Activated CD4-positive, alpha-beta T cell treated with anti-CD3 and anti-CD28 coated beads, Interleukin-2, amount 50 U/mL, for 24 hours (primary cell): ENCODE measurements at places on chromosomes 6 and 20.

GRCh38 chr6:18263418-18264218 lies 712 bp downstream of the DEK start:
- no peak for DNase-seq

DNA sequence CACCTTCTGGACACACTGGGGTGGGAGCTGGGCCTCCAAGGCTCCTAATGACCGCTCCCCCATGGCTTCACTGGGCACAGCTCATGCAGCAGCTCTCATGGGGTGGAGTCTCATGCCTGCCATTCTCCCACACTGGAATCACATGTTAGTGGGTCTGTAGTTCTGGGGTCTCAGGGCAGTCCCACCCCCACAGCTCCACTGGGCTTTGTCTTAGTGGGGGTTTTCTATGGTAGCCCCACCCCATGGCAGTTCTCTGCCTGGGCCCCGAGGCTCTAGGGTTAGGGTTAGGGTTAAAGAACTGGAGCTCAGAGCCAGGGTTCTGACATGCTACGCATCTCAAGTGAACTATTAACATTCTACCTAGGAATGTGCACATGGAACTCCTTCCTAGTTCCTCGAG lies 139.0 kb downstream of the PCSK2 start:
- no peak for DNase-seq

DNA sequence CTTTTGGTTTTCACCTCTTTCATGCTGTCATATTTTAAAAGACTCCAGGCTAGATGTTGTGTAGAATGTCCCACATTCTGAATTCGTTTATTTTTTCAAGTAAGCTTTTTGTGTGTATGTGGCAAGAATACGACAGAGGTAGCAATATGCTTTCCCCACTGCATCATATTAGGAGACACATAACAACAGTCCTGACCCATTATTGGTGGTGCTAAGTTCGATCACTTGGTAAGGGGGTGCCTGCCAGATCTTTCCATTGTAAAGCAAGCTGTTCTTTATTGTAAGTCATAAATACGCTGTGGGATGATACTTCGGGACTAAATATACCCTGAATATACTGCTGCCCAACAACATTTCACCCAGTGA lies 588 bp upstream of the NCOA3 start:
- DNase-seq = no peak

- DNase-seq = no peak
Observed at GRCh38 chr6:37698264-37699137, 818 bp upstream of the MDGA1 start.

- DNase-seq = no peak
Observed at GRCh38 chr6:11803591-11803971, 25.0 kb upstream of the ADTRP start.

DNA sequence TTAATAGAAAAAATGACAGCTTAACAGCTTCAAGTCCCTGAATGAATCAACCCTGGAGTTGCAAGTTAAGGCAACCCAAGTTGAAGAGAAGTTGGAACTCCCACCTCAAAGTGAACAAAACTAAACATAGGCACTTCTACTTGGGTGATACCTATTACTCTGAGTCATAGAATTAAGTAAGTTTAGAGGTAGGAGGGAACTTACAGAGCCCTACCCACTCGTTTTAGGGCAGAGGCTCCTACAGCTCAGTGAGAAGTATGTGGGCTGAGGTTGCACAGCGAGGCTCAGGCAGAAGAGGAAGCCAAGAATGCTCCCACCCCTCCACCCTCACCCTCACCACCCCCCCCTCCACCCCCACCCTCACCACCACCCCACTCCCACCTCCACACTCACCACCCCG lies 42.2 kb downstream of the NFATC2 start:
- DNase-seq = no peak

DNA sequence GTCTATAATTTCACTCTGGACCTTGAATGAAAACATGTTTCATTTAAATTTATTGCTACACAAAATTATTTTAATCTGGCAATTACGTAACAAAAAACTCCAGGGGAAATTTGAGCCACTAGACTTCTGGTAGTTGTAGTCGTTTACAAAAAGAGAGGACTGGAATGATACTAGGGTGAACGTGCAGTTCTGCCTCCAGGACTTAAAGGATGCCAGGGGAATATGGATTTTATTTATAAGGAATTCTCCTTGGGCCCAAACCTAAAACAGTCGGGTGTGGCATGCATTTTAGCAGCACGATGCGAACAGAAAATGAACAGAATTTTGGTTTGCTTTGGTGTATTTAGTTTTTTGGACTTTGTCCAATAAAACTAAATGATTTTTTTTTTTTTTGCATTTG lies 76.9 kb downstream of the PRL start:
- DNase-seq = no peak

GRCh38 chr6:2296781-2297180 lies 51.4 kb upstream of the GMDS start:
- no peak for DNase-seq

- no peak for DNase-seq
Observed at GRCh38 chr20:11894062-11894461, 23.6 kb upstream of the BTBD3 start.

GRCh38 chr6:79608334-79609224 lies 22.6 kb upstream of the SH3BGRL2 start:
- DNase-seq = no peak

DNA sequence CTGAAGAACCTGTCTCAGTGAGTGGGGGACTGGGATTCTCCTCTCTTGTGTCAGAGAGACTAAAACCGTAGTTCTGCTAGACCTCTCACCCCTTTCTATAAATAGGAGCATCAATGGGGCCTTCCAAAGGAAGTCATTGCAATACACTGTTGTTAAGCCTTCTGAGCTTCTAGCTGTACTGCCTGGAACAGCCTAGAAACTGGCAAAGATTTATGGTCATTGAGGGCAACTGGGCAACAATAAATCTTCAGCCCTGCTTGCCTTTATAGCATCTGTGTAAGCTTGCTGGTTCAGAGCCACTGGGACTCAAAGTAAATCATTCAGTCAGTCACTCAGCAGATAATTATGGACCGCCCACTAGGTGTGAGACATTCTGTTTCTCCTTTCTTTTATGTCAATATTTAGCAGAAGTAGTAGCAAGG lies 53.2 kb downstream of the PPP1R14C start:
- DNase-seq = no peak

DNA sequence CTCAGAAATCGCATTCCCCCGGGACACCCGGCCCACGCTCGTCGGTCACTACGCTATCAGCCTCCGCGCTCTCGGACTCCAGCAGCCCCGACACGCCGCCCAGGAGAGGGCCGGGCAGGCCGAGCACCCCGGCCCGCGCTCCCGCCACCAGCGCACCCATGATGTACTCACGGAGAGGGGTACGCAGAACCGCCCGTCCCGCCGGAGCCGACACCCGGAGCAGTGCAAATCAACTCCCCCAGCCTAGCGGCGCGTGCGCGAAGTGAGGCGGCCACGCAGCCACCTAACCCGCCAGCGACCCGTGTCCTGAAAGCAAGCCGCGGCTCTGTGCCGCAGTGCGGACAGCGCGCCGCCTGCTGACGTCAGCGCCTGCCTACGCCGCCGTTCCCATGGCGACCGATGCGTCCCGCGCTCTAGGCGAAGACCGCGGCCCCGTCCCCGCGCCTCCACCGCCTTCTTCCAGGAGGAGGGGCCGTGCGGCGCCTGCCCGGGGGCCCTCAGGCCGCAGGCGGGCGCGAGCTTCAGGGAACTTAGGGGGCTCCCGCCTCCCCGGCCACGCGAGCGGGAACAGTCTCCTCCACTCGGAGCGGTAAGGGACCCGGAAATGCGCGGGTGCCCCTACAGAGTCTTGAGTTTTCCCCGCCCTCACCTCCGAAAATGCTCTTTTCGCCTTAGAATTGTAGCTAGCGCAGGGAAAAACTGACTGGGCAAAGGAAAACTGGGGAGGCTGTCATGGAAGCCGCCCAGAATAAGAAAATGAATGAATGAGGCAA lies at the start of gene AHI1:
Gene AHI1 (minus strand): TSS at position 329 of the 773 bp plus-strand sequence. CDS start 5,503 bp downstream, outside the sequence.
- peak; percentile 77 for DNase-seq

GRCh38 chr6:2471472-2471871 lies 226.1 kb upstream of the GMDS start:
- DNase-seq = no peak

DNA sequence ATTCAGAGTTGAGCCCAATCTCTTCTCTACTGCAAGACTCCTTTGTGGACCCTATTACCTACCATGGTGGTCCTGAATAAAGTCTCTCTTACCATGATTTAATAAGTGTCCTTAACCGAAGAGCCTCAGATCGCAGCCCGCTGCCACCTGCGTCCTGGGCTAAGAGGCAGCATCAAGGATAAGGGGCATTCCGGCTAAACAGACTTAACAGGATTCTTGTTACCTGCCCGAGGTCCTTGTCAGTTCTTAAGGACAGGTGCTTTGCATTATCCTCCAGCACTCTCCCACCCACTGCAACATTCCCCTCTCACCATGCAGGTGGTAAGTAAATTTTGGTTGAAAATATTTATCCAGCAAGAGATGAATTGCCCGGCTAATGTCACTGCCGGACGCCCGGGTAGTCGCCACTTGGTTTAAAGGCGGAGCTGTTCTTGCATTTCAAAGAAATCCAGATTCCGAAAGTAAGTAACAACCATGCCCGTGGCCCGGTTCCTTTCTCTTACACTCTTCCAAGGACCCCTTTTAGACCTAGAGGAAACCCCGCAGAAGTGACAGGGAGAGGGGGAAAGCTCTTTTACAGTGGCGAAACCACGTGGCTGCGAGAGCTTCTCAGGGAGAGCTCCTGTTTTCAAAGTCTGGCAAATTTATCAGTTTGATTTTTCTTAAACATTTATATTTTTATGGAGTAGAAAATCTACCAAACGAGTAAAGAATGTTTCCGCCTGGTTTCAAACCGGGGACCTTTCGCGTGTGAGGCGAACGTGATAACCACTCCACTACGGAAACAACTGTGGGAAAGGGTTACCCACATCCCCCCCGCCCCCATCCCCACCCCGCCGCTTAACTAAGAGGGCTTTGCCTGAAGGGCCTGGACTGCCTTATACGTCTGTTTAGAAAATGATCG lies 41.9 kb upstream of the PRSS16 start:
- no peak for DNase-seq

GRCh38 chr20:38426006-38426897 lies 8.9 kb downstream of the SNHG17 start:
- DNase-seq = peak; percentile 33

GRCh38 chr20:58567437-58567836 lies 52.2 kb upstream of the APCDD1L start:
- no peak for DNase-seq

- no peak for DNase-seq
Observed at GRCh38 chr20:25991051-25991755, 294.6 kb upstream of the ZNF337 start.

GRCh38 chr6:34583461-34583860 lies 27.3 kb upstream of the SPDEF start:
- DNase-seq = no peak

- DNase-seq = no peak
Observed at GRCh38 chr6:168032005-168032760, 34.7 kb downstream of the KIF25 start.

DNA sequence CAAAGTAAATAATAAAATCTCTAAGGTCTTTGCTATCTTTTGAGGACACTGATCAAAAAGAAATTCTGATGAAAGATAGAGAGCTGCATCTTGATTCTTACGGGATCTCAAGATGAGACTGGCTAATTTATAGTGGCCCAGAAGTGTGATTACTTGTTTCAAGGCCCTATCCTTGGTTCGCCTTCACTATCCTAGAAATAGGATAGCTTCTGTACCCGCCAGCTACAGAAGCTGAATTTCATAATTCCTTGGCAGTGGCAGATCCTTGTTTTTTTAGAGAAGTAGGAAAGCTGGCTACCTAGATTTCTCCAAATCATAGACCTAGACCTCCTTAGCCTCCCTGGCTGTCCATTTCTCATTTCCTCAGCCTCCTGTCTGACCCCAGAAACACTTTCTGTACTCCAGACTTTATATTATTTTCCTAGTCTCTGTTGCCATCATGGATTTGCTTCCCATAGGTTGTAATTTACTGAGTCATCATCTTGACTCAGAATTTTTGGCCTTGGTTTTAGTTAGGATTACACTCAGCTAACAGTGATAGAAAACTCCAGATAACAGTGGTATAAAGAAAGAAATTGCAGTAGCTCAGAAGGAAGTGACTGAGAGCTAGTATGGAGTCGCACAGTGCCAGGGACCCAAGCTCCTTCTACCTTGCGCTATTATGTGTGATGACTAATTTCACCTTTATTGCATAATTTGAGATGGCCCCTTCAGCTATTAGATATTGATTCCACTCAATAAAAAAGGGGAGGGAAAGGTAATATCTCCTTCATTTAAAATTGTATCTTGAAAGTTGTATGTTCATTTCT lies 27.7 kb downstream of the PHF3 start:
- no peak for DNase-seq

GRCh38 chr20:507006-507758 lies 36.4 kb downstream of the CSNK2A1 start:
- DNase-seq = no peak

- no peak for DNase-seq
Observed at GRCh38 chr20:37728635-37728983, 34.8 kb downstream of the CTNNBL1 start.

- no peak for DNase-seq
Observed at GRCh38 chr6:153024709-153025017, 22.2 kb upstream of the MTRF1L start.

DNA sequence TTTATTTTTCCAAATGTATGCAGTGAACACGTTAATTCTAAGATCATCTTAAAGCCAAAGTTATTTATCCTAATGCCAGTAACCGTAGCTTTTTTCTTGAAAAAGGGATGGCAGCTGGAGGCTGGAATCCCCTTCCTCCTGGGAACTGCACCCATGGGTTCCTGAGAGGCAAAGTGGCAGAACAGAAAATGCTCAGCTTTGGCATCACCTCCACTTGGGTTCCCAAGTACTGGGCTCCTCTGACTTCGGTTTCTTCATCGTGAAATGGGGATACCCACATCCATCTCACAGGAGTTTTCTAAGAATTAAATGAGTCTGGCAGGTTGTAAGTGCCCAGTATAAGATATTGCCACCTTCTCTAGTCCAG lies 6.2 kb upstream of the DDX43 start:
- no peak for DNase-seq
